AG10803 (cell line): ENCODE measurements at places on chromosomes 2 and 18.

DNA sequence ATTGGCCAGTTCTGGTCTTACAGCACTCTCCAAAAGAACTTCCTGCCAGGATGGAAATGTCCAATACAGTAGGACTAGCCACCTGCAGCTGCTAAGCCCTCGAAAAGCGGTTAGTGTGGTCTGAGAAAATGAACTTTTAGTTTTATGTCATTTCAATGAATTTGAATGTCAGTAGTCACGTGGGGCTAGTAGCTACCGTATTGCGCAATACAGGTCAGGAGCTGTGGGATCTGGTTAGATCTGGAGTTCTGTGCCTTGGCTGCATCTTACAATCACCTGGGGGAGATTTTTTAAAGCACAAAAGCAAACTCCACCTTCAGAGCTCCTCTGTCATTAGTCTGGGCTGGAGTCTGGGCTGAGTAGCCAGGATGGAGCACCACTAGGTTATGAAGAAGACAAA is 35.9 kb downstream of the C1QL2 start:
- DNase-seq = no peak

GRCh38 chr2:226180281-226180884 is 619.2 kb downstream of the IRS1 start:
- no peak for DNase-seq

DNA sequence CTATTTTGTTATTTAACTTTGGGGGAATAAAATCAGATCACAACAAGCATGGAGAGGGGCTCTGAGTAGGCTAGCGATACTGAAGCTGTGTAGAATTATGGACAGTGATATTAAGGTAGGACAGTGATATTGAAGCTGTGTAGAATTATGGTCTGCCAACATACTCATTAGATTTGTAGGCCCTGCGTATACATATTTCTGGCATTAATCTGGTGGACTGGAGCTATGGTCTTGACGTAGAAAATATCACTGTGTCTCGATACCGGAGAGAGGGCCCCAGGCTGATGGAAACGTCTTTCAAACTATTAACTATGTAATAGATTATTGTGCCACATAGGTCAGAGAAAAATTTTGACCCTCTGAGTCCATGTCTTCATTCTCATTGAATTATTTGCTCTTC is 511.4 kb downstream of the ADCYAP1 start:
- DNase-seq = no peak

DNA sequence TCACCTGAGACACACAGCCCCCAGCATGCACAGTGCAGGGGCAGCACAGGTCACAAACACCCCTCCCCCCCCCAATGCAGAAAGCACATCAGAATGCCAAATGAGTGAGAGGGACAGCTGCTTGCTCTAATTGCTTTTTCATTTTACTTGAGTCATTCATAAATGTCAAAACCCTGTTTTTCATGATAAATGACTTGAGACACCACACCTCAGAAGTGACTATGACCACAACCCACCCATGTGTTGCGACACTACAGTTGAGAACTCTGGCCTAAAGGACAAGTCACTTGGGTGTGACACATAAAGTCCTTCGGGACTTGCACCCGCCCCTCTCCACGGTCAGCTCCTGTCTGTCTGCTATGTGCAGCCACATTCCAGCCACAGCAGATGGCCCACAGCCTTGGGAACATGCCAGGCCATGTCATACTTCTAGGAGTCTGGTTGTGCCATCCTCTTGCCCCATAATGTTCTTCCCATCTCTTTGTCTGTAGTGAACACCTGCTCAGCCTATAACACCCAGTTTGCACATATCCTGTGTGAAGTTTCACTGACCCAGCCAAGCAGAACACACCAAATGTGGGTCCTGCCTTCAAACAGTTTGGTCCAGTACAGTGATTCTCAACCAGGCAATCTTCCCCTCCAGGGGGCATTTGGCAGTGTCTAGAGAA is 30.2 kb upstream of the RIOK3 start:
- DNase-seq = peak; percentile 85

- DNase-seq = no peak
Measured at GRCh38 chr2:18172607-18173006, 294.1 kb downstream of the KCNS3 start.

GRCh38 chr2:64609942-64610281 is 43.8 kb downstream of the SERTAD2 start:
- no peak for DNase-seq

DNA sequence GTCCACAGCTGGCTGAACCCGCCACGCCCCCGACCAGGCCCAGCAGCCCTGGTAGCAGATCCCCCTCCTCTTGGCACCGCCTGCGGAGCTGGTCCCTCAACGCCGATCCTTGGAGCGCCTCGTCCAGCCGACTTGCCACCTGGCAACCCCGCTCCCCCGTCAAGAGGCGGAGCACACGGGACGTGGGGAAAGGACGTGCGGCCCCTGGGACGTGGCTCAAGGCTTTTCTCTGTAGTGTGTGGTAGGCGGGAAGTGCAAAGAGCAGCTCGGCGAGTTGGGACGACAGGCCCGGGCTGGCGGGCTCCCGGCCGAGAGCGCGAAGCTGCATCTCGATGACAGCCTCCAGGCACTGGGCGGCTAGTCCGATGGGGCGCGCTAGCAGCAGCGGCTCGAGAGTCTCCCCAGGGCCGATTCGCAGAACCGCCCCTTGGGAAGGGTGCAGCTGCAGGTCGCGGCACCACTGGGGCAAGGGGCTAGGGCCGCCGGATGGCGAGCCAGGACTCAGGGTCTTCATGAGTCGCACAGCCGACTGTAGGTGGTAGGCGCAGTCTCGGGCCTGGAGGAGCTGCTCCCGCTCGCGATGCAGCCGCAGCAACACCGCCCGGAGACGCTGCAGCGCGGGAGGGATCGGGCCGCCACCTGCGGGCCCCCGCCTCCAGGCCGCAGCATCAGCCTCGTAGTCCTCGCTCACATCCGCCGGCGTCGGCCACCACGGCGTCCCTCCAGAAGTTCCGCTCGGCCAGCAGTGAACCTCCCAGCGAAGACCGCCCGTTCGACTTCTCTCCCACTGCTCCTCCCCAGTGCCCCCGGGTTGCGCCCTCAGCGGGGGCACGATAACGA is 617 bp downstream of the CCDC142 start:
- peak; percentile 41 for DNase-seq

- DNase-seq = no peak
Measured at GRCh38 chr2:226423498-226423960, 376.1 kb downstream of the IRS1 start.

DNA sequence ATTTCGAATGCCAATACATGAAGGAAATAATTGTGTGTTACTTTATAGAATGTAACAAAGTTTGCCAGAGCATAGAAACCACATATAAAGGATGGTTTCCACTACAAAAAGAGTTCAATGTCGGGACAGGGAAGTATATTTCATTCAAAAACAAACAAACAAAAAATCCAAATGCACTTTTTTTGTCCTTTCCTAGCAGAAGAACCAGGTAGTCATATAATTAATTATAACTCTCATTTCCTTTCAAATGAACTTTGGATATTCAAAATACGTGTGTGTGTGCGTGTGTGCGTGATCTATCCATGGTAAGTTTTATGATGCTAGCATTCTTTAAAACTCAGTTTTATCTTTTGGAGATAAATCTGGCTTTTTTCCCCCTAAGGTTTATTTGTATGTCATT is 8.3 kb downstream of the FN1 start:
- DNase-seq = peak; percentile 31

GRCh38 chr2:2840681-2841300 is 509.7 kb upstream of the MYT1L start:
- no peak for DNase-seq

DNA sequence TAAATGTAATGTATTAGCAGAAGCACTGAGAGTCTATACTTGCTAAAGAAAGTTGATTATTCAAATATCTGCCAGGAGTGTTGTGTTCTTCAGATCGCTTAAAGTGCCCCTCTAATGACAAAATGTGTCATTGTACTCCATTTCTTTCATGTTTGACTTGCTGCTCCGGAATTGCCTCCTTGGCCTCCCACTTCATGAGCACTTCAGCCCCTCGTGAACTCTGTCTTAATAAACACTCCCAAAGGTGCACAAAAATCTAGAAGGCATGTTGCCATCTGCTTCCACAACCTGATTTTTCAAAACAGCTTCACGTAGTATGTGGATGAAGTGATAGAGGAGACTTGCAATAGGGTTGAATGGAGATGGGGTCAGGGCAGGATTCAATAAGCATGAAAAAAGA is 396.1 kb downstream of the TDRD15 start:
- DNase-seq = no peak

DNA sequence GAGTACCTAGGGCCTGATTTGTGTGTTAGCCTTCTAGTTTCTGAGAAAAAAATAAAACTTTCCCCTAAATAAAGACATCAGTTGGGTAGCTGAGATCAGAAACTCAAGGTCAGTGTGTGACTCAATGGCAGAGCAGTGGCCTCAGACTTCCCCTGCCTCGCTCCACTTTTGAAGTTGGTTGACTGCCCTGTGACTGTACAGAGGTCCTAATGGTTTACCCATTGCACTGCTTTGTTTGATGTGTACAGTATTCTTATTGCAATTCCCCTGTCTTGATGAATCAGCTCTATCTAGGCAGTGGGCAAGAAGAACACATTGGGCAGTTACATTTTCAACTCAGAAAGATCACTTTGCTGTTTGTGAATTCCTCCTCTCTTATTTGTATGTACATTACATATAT is 315.7 kb downstream of the KCNS3 start:
- DNase-seq = no peak

- DNase-seq = peak; percentile 86
Measured at GRCh38 chr2:111667542-111668273, 216.3 kb downstream of the ANAPC1 start.

- peak; percentile 1 for DNase-seq
Measured at GRCh38 chr18:70931942-70932814, 643.3 kb downstream of the SOCS6 start.

- no peak for DNase-seq
Measured at GRCh38 chr18:3224223-3224622, 4.5 kb upstream of the MYOM1 start.

GRCh38 chr2:11023326-11024258 is 111.9 kb downstream of the KCNF1 start:
- no peak for DNase-seq

- no peak for DNase-seq
Measured at GRCh38 chr18:3075491-3075890, 62.5 kb upstream of the LPIN2 start.

DNA sequence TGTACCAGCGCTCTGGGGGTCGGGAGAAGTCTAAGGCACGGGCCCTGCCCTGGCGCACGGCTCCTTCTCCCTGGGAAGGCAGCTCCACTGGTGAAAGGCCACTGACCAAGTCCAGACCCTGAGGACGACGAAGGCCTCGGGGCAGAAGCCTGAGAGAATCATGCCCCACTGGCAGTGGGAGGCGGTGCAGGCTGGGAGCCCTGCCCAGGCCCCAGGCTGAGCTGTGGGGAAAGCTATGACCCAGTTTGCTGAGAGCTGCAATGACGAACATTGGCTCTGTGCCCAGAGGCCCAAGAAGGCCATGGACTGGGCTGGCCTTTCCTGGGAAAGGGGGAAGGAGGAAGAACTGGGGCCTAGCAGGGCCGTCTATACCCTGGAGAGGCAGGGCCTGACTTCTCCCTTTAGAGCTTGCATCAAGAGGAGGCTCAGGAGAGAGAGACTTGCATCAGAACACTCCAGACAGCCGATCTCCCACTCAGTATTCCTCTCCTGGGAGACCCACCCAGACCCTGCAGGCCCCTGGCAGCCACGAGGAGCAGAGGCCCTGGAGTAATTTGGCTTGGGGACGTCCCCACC is 32.9 kb downstream of the HS1BP3 start:
- DNase-seq = peak; percentile 99

DNA sequence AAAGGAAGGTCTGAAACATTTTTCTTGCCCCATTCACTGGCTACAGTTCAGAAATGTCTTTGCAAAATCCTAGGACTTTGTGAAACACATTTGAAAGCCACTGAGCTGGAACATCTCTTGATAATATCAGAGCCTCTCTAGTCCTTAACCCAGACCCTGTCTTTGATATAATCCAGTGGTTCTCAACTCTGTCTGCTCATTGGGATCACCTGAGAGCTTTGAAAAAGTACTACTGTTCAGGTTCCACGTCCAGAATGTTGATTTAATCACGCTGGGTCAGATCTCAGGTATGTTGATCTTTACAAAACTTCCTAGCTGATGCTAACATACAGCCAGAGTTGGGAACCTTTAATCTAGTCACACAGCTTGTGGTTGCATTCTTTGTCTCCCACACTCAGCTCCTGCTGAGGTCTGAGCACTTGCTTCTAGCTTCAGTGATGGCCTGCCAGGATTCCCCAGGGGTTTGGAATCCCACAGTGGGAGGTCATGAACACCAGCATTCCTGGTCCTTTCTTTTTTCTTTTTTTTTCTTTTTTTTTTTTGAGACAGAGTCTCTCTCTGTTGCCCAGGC is 262.7 kb downstream of the SETBP1 start:
- DNase-seq = peak; percentile 93

GRCh38 chr2:240566203-240567136 is 1.8 kb upstream of the RNPEPL1 start:
- peak; percentile 82 for DNase-seq

- DNase-seq = no peak
Measured at GRCh38 chr2:239855863-239856587, 169.1 kb downstream of the NDUFA10 start.
